HT1080 (cell line): ENCODE measurements at places on chromosomes 13 and 19. TPM values are rescaled to one million over a fixed set of nuclear protein-coding genes. Genes with fewer than 3 reads are reported as not detected.

DNA sequence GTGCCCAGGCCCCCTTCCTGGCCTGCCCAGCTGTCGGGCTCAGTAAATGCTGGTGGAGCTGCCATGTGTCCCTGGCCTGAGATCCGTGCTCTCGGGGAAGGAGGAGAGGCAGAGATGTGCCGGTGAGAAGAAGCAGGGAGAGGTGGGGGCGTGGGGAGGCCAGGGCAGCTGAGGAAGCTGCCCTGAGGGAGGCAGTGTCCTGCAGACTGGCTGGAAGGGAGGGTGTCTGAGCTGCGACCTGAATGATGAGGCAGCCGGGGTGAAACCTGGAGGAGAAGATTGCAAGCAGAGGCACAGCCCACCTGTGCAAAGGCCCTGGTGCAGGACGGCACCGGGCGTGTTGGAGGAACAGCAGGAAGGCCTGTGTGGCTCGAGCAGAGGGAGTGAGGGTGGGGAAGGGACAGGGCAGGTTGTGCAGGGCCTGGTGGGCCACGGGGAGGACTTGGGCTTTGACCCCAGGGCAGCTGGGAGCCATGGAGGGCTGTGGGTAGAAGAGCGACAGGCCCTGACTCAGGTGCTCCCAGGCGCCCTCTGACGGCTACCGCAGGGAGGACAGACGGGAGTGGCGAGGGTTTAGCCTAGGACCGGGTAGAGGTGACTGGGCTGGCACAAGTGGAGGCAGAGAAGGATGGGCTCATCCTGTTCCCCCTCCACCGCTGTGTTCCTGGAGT is 14.0 kb upstream of the CELF5 start:
- DNase-seq = peak; percentile 44

IZUMO1 gene
- not detected in 2 replicates for total RNA-seq

DNA sequence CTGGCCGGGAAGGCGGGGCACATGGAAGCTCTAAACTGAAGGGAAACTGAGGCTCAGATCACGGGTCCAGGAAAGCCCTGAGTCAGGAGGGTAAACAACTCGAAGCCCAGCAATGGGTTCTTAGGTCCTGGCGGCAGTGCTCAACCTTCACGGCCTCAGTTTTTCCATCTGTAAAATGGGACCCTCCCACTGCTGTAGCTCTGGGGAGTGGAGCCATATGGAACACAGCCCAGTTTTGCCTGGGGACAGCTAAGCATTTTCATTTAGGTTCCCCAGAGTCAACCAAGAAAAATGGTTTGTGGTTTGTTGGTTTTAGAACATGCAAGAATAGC is 30.4 kb downstream of the CEBPG start:
- no peak for DNase-seq

TUBA3C gene
- total RNA-seq = 186 and 189 TPM in 2 replicates

BRSK1 gene
- total RNA-seq = 1.7 and 7.6 TPM in 2 replicates

DNA sequence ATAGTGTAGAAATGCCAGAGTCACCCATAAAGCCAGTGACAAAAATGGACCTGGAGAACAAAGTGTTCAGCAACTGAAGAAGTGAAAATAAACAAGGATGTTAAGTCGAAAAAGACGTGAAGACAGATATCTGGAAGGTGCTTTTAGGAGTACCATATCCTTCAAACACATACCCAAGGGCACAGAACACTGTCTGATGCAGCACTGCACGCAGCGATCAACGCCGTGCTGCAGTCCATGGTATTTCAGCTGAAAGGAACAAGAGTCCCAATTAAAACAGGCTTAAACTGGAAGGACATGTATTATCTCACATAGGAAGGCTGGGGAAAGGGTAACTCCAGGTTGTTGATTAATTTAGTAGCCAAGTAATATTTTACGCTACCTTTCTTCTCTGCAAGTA is 108.2 kb downstream of the SGCG start:
- no peak for DNase-seq

KLK3 gene
- not detected in 2 replicates for total RNA-seq

GRCh38 chr19:48544856-48545750 is 6.9 kb upstream of the SULT2B1 start:
- DNase-seq = no peak

- DNase-seq = no peak
Measured at GRCh38 chr13:60009300-60010253, 154.2 kb downstream of the DIAPH3 start.

DNA sequence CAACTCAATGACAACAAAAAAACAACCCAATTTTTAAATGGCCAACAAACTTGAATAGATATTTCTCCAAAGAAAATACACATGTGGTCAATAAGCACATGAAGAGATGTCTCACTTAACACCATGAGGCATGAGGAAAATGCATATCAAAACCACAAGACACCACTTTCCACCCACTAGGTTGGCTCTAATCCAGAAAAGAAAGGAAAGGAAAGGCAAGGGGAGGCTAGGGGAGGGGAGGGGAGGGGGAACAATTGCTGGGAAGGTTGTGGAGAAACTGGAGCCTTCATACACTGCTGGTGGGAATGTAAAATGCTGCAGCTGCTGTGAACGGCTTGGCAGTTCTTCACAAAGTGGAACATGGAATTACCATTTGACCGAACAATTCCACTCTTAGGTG is 854.3 kb downstream of the UQCRFS1 start:
- peak; percentile 8 for DNase-seq

- DNase-seq = no peak
Measured at GRCh38 chr13:59343993-59344822, 819.5 kb downstream of the DIAPH3 start.

GRCh38 chr13:80083853-80084676 is 256.9 kb downstream of the SPRY2 start:
- peak; percentile 92 for DNase-seq

DNA sequence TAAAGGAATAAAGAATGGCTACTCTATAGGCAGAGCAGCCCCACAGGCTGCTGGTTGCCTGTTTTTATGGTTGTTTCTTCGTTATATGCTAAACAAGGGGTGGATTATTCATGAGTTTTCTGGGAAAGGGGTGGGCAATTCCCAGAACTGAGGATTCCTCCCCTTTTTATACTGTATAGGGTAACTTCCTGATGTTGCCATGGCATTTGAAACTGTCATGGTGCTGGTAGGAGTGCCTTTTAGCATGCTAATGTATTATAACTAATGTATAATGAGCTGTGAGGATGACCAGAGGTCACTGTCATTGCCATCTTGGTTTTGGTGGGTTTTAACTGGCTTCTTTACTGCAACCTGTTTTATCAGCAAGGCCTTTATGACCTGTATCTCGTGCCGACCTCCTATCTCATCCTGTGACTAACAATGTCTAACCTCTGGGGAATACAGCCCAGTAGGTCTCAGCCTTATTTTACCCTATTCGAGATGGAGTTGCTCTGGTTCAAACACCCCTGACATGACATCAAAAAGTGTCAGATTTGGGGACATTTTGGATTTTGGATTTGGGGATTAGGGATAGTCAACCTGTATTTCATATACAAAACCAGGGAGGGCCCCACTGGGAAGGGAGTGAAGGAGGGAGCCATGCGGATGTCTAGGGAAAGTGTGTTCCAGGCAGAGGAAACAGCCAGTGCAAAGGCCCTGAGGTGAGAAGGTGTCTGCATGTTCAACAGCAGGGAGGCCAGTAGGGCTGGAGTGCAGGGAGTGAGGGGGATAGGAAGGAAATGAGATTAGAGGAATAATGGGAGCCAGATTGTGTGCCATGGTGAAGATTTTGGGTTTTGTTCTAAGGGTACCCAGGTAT is 10.9 kb downstream of the FXYD5 start:
- DNase-seq = no peak

DNA sequence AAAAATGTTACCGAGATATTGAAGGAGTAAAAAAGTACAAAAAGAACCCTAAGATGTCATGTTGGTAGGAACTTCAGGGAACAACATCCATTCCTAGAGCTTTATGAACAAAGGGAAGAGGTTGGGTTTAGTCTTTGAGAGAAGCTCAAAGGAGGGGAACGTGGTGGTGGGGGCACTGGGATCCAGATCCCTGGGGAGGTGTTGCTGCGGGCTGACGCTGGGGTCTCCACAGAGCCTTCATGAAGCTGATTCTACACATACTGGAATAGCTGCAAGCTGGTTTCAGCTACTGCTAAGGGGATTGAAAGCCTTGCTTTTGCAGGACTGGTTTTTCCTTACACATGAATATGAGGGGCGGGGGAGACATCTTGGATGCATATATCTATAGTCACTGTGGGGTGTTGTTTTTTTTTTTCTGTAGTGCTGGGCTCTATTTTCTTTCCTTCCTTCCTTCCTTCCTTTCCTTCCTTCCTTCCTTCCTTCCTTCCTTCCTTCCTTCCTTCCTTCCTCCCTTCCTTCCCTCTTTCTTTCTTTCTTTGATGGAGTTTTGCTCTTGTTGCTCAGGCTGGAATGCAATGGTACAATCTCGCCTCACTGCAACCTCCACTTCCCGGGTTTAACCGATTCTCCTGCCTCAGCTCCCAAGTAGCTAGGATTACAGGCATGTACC is 6.5 kb upstream of the MZF1 start:
- DNase-seq = no peak

DNA sequence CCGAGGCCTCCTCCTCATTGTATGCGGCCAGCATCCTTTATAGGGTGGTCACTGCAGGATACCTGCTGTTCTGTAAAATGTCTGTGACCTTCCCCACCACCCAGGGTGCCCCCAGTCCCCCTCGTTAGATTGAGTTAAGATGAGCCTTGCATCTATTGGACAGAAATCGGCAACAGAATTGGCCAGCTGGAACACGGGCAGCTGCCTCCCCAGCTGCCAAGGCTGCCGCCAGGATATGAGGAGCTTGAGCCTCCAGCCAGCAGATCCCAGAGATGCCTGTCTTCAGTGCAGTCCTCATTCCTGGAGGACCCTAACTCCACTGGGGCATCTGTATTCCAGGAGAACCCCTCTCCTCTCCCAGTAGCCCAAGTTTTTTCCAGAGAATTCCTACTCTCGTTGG is 463.0 kb downstream of the TSHZ3 start:
- DNase-seq = no peak

GRCh38 chr19:5420953-5421352 is 34.3 kb upstream of the ZNRF4 start:
- DNase-seq = no peak

DMKN gene
- total RNA-seq = 34.4 and 53.0 TPM in 2 replicates

GNA15 gene
- total RNA-seq = 0.05 and 0.30 TPM in 2 replicates

DNA sequence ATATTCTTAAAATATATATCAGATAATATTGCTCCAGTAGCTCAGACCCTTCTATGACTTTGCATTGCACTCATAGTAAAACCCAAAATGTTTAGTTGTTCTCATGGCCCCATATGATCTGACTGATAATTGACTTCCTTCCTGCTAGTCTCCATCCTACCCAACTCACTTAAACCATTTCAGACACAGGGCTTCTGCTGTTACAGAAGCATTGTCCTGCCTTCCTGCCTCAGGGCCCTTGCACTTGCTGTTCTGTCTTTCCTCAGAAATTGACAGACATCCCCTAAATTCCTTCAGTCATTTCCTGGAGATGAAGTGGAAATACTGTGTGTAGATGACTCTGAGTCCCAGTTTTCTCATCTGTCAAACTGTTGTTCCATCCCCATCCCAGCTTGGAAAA is 19.7 kb downstream of the FBXL12 start:
- no peak for DNase-seq

DNA sequence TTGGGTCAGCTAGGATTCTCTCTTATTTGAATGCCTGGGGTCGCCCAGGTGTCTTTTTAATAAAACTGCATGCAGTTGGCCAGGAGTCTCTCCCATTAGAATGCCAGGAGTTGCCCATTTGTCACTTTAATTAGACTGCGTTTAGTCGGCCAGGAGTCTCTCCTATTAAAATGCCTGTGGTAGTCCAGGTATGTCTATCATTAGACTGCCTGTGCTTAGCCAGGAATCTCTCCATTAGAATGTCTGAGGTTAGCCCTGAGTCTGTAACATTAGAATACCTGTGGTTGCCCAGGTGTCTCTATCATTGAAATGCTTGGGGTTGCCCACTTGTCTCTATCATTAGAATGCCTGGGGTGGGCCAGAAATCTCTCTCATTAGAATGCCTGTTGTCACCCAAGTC is 1470.9 kb downstream of the UQCRFS1 start:
- no peak for DNase-seq

- DNase-seq = no peak
Measured at GRCh38 chr13:39596685-39597084, 6.3 kb downstream of the LHFPL6 start.

DNA sequence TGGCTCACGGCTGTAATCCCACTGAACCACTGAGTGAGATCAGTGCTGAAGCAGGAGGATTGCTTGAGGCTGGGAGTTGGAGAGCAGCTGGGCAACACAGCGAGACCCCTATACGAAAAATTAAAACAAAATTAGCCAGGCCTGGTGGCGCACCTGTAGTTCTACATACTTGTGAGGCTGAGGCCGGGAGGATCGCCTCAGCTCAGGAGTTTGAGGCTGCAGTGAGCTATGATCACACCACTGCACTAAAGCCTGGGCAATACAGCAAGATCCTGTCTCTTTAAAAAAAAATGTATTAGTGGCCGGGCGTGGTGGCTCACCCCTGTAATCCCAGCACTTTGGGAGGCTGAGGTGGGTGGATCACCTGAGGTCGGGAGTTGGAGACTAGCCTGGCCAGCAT is 6.3 kb upstream of the SELENOV start:
- no peak for DNase-seq

LCP1 gene
- 344 and 370 TPM in 2 replicates for total RNA-seq

TSHZ3 gene
- 3.6 and 4.4 TPM in 2 replicates for total RNA-seq

DNA sequence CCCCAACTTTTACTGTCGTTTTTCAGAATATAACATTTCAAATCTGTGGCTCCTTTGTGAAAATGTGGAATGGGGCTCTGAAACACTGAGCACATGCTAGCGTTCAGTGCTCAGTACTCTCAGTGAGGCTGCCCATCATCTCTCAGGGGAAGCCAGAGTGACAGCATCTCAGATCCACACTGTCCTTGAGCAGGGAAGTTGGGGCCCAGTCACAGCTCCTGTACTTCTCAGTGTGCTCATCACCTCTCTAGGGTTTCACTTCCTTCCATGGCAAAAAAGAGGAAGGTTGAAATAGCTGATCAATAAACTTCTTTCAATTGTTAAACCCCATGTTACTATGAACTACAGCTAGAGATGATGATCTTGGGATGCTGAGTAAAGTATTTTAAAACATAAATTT is 565.9 kb upstream of the SPRY2 start:
- no peak for DNase-seq

- DNase-seq = peak; percentile 31
Measured at GRCh38 chr13:27953676-27954405, 15.3 kb downstream of the CDX2 start.

ICAM5 gene
- total RNA-seq = 0.17 and 0.31 TPM in 2 replicates

LILRB4 gene
- total RNA-seq = not detected in 2 replicates

GRCh38 chr19:30069535-30070197 is 127.6 kb downstream of the URI1 start:
- DNase-seq = no peak

- no peak for DNase-seq
Measured at GRCh38 chr19:58466089-58466759, 656 bp upstream of the ZNF324 start.

GRCh38 chr19:1007399-1008251 is 7.4 kb downstream of the GRIN3B start:
- DNase-seq = no peak

NTF4 gene
- total RNA-seq = not detected in 2 replicates

IFNL4 gene
- total RNA-seq = 0.13 TPM in 1 of 2 replicates, not detected in the other

CEACAM16 gene
- not detected in 2 replicates for total RNA-seq

DNA sequence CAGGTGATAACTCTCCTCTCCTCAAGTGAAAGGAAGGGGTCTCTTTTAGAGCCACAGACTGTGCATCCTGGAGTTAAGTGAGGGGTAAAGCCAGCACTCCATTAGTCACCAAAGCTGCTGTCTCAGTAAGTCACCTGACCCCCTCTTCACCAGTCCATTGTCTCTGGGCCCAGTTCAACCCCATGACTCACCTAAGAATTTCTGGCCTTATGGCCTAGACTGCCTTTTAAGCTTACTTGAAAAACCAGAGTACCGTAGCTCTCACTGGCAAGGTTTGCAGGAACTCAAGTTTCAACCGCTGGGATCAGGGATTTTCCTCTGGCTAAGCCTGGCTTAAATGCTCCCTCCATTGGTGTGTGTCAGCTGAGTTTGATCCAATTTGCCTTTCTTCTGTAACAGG is 23.4 kb upstream of the EID2 start:
- peak; percentile 92 for DNase-seq
